ENCODE measurements at places on chromosomes 4 and X. TPM values are rescaled to one million over a fixed set of nuclear protein-coding genes. Genes with fewer than 3 reads are reported as not detected.

The FRMPD4 gene
- 32.2 TPM for total RNA-seq

The ACE2 gene
- total RNA-seq = 0.49 TPM

The H2AZ1 gene
- total RNA-seq = 78.9 TPM

The CCNG2 gene
- 101 TPM for total RNA-seq

The MAGEC2 gene
- total RNA-seq = not detected

The RAB40A gene
- 1.2 TPM for total RNA-seq

The CDS1 gene
- 6.6 TPM for total RNA-seq

Data from temporal lobe (tissue), 4 donors.